Chondrocyte (in vitro differentiated cells): ENCODE measurements at places on chromosomes 5 and 9. TPM values are rescaled to one million over a fixed set of nuclear protein-coding genes. Genes with fewer than 3 reads are reported as not detected.

The BHMT2 gene
- not detected in 3 replicates for total RNA-seq

The LCN1 gene
- 0.60 TPM in 1 of 3 replicates, not detected in the others for total RNA-seq

The ENHO gene
- 0.97 to 1.6 TPM (median 1.3 TPM) in 3 replicates for total RNA-seq

The CHSY3 gene
- total RNA-seq: 18.1 to 44.6 TPM (median 19.7 TPM) in 3 replicates

The ZDHHC12 gene
- 23.6 to 24.7 TPM (median 24.3 TPM) in 3 replicates for total RNA-seq

The SPATA31A5 gene
- not detected in 3 replicates for total RNA-seq
